ENCODE measurements at places on chromosomes 16 and 17.

DNA sequence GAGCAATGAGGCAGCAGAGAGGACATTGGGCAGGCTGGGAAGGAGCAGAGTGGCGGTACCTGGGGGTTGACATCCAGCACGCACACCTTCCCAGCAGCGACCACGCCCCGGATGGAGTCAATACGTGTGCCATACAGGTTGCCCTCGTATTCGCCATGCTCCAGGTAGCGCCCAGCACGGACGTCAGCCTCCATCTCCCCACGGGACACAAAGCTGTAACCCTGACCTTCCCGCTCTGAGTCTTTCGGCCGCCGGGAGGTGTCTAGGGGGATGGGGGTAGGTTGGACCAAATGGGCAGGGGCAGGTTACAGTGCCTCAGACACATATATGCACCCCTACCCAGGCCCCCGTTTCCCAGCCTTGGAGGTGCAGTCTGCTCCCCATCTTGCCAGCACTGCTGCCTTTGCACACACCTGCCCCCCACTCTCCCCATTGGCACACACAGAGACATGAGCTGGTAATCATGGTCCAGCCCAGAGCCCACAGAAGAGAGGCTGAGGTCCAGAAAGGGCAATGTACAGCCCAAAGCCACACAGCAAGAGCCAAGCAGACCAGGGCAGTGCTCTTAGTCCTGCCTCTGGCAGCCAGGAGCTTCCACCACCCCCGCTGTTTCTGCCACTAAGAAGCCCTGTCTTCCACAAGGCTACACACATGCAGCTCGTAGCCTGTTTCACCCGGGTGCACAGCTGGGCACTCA is 27.5 kb downstream of the MPP2 start:
- no peak for DNase-seq

DNA sequence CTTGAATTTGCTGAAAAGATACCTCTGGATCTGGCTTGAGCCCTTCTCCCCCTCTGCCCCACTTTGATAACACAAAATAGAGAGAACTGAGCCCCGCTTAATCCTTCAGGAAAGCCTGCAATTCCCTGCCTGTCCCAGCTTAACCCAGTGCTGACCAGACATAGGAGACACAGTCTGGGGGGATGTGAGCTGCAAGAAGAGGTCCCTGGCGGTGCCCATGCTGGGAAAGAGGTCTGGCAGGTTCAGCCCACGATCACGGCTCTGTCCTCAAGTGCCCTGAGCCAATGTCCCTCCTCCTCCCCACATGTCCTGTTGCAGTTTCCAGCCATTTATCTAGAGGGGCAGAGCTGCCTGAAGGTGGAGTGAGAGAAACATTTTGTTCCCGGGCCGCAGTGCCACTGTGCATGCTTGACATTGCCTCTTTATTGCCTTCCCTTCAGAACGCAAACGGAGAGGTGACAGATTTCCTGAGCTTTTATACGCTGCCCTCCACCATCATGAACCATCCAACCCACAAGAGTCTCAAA is 29.0 kb downstream of the PLCD3 start:
- DNase-seq: no peak

DNA sequence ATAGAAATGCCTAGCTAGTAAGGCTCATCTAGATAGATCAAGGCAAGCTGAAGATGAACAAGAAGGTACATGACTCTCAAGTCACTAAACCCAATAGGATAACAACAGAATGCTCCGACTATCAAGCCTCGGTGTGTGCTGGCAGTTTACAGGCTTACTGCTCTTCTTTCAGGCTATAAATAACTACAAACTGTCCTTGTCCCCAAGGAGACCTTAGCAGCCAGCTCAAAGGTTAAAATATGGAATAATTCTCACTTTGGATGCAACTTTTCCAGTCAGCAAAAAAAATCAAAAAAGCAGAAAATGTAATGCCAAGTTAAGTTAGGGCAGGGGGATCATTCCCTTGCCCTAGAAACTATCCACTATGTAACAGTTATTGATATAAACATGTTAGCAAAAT is 44.6 kb downstream of the SPOP start:
- DNase-seq: no peak

GRCh38 chr16:4266372-4266771 is 6.5 kb downstream of the TFAP4 start:
- no peak for DNase-seq

DNA sequence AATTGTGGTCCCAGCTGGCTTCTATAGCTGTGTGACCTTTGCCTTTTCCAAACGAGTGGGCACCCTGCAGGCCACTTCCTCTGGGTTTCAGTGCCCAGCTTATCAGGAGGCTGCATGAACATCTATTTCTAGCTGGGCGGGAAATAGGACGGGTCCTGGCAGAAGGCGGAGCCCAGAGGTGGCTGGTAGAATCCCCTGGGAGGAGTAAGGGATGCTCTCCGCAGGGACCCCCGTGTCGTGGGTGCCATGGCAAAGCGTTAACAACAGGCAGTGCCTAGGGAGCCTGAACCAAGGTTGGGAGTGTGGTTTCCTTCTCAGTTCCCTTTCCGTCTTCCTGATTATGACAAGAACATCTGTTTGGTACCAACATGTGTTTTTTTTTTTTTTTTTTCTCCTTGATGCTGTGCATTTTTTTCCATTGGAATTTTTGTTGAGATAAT is 58.2 kb downstream of the PLCG2 start:
- DNase-seq: no peak

DNA sequence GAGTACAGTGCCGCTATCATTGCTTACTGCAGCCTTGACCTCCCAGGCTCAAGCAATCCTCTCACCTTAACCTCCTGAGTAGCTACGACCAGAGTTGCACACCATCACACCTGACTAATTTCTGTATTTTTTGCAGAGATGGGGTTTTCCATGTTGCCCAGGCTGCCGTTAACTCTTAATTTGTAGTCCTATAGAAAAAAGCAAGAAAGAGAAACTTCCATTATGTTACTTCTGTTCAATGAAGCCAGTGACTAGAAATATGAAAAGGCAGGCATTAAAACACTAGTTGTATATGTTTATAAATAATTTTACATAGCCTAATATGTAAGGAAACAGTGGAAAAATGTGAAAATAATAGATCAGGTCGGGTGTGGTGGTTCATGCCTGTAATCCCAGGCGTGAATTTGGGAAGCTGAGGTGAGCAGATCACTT is 9.7 kb downstream of the RAD51C start:
- no peak for DNase-seq

DNA sequence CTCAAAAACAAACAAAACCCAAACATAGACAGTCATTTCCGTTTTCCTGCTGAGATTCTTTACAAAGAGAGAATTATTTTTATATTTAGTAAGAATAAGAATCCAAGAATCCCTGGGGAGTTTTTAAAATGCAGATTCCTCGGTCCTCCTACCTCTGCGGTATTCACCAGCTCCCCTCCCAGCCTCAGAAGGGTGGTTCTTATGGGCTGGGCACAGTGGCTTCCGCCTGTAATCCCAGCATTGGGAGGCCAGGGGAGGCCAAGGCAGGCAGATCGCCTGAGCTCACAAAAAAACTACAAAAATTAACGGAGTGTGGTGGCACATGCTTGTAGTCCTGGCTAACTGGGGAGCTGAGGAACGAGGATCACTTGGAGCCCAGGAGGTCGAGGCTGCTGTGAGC is 26.7 kb upstream of the USP7 start:
- DNase-seq: no peak

- no peak for DNase-seq
These were observed 84.4 kb upstream of the CNEP1R1 start for GRCh38 chr16:49940464-49941224.

DNA sequence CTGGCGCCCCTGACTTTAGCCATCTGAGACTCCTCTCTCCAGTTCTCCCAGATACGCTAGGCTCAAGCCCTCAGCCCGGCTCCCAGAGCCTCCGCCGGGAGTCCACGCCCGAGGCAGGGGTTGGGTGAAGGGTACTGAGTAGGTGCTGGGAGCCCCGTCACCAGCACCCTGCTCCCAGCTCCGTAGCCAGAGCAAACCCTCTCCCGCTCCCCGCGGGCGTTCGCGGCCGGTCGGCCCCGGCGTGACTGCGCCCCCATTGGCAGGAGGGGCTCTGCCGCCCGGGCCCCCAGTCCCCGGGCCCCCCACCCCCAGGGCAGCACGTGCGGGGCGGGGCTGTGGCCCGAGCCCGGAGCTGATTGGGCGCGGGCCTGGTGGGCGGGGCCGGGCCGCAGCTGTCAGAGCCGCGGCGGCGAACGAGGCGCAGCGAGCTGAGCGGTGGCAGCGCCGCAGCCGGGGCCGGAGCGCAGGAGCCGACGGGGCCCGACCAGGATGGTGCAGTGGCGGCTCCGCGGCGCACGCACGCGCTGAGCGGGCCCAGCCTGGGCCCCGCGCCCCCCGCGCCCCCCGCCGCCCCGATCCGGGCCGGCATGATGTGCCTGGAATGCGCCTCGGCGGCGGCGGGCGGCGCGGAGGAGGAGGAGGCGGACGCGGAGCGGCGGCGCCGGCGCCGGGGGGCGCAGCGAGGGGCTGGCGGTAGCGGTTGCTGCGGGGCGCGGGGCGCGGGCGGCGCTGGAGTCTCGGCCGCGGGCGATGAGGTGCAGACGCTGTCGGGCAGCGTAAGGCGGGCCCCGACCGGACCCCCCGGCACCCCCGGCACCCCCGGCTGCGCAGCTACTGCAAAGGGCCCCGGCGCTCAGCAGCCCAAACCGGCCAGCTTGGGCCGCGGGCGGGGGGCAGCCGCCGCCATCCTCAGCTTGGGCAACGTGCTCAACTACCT is at the start of gene SPNS2:
Gene SPNS2, plus strand, starts transcription at position 421 of the 937 bp plus-strand sequence. Its CDS starts 167 bp downstream, at position 588.
- peak; percentile 22 for DNase-seq

DNA sequence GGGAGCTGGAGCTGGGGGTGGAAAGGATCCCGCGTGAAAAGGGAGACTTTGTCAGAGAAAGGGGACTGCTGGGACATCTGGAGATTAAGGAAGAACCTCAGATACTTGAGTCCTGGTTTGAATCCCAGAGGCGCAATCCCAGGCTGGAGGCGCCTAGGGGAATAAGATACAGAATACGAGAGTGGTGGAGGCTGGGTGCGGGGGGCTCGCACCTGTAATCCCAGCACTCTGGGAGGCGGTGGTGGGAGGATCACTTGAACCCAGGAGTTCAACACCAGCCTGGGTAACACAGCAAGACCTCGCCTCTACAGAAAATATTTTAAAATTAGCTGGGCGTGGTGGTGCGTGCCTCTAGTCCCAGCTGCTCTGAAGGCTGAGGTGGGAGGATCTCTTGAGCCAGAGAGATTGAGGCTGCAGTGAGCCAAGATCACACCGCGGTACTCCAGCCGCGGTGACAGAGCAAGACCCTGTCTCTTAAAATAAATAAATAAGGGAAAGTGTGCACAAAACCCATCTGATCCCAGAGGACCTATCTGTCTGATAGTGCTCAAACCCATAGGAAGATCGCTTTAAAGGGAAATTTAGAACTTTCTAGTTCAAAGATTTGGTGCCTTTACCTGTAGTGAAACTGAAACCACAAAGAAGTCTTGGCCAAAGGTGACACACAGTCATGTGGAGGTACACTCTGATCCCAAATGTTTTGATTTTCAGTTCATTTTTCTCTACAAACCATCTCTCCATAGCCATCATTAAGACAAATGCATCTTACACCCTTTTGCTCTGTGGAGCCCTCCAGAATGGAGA is 617 bp upstream of the SCRN2 start:
- no peak for DNase-seq

GRCh38 chr16:56047307-56048234 is 143.7 kb upstream of the GNAO1 start:
- DNase-seq: no peak

DNA sequence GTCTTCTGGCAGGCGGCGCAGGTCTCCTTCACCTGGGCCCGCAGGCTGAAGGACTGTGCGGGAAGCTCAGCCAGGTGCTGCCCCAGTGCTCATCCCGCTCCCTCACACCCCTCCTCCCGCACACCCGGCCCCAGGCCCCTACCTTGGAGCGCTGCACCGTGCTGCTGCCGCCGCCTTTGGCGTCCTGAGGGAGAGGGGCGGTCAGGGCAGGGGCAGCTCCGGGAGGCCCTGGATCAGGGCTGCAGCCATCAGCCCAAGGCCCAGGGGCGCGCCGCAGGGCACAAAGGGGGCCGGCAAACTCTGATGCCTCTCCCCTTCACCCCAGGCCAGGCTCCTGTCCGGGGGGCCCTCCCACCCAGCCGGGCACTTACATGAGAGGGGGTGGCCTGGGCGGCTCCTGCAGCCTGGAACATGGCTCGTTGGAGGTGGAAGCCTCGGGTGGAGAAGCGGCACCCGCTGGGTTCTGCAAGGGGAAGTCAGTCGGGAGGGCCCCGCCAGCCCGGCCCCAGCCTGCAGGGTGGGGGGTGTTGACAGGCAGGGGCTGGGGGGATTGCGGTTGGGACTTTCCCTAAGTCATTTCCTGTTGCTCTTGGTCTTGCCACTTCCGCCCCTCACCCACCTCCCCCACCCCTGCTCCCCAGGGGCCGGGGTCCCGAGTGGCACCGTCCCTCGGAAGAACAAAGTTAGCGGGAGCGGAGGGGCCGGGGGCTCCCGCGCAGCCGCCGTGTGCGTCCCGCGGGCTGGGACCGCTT is 863 bp downstream of the LIMD2 start:
- peak; percentile 86 for DNase-seq

- DNase-seq: no peak
These were observed 2.8 kb downstream of the PRKAR1A start for GRCh38 chr17:68514831-68515635.

- no peak for DNase-seq
These were observed 250.7 kb downstream of the HS3ST3A1 start for GRCh38 chr17:13351046-13351445.

DNA sequence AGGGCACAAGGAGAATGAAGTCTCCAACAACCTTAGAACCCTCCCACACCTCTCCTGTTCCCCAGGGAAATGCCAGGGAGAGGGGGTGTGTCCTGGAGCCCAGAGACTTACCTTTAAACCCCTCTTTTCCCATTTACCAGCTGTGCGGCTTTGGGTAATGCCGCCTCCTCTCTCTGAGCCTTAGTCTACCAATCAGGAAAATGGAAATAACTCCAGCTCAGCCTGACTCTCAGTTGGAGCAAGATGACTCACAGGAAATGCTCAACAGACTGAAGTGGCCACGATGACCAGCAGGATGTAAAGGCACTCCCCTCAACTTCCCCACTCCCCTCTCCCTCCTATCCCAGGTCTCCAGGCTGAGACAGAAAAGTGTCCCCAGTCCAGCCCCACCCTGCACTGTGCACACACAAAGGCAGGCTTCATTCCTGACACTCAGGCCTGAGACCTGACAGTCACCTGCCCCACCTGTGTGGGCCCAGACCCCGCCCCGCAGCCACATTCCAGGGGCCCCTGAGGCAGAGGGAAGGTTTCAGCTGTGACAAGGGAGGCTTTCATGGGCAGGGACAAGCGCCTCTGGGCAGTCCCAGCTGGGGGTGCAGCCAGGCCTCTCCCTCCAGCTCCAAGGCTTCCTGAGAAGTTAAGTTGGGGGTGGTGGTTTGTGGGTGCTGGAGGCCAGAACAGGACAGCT is 3.0 kb upstream of the KRT15 start:
- no peak for DNase-seq

- no peak for DNase-seq
These were observed 26.0 kb downstream of the DCUN1D3 start for GRCh38 chr16:20874088-20874581.

- DNase-seq: no peak
These were observed 795.1 kb upstream of the CDH8 start for GRCh38 chr16:62831235-62831850.

DNA sequence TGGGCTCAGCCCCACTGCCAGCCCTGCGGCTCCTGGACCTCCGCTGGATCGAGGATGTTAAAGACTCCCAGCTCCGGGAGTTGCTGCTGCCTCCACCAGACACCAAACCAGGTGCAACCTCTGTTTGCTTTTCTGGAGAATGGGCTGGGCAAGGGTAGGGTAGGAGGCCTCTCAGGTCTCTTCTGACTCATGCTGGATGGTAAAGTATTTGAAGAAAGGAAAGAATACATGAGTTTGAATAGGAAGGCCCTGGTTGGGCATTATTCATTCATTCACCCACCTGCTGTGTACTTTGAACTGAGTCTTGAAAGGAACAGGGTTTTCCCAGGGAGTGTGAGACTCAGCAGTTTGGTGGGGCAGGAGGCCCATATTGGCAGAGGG is 6.5 kb upstream of the ORAI3 start:
- DNase-seq: no peak
